ENCODE measurements at places on chromosomes 16 and 17.
A peak's percentile ranks its signal among the peaks of the same experiment; 100 is the strongest.

- no peak overlapping the region for H3K27ac ChIP-seq
- no peaks in the 10 kb centered on the region for H3K4me1 ChIP-seq
- peaks cover 17% of the 10 kb centered on the region for H3K36me3 ChIP-seq
- DNase-seq: no peak
Observed at GRCh38 chr16:53695070-53695469, 8.6 kb downstream of the RPGRIP1L start.

DNA sequence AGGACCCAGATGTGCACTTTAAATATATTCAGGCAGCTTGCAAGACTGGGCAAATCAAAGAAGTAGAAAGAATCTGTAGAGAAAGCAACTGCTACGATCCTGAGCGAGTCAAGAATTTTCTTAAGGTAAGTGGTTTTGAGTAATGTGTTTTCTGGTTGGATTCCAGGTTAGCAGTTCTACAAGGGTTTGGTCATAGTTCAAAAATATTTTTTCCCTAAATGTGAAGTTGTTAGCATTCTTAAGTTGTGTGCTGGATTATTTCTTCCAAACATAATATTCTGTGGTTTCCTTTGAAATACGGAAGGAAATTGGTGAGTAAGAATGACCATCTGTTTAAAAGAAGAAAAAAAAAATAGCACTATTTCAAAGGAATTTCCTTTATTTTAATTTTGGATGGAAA lies 38.4 kb downstream of the PTRH2 start:
- H3K4me1 ChIP-seq: peaks cover 19% of the 10 kb centered on the region
- no peak for DNase-seq
- no peaks in the 10 kb centered on the region for H3K27me3 ChIP-seq
- H3K36me3 ChIP-seq: peaks cover 22% of the 10 kb centered on the region
- peak overlapping the region; percentile 3 for H3K27ac ChIP-seq
- no peak overlapping the region for H3K4me3 ChIP-seq

DNA sequence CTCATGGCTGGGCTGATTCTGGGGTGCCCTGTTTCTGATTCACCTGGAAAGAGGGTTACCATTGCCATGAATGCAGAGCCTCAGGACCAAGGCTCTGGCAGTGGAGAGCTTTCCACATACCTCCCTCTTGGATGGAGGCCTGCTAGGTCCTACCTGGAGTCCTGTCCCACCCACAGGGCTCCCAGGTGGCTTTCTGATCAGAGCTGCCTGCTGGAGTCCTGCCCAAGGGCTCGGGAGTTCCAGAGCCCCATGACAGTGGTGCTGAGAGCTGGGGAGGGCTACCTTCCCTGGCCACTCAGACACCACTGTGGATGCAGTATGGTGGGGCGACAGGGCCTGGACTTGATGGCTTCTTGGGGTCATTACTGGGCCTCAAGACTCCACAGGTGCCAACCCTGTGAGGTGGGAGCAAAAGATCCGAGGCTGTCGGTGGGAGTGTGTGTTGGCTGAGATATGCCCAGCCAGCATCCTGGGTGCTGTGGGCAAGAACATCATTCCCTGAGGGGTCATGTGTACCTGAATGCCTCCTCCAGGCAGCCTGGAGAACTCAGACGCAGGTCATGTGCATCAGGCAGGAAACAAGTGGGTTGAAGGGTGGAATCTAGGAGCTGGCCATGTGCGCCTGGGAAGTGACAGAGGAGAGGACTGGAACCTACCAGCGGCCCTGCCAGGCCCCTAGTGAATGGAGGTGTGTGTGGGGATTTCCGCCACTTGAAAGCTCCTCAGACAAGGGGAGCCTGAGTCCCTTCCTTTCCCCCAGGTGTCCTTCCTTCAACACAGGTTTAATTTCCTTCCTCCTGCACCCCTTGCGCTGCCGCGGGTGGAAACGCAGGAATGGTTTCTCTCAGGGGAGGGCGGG lies 2.3 kb upstream of the WNT3 start:
- H3K4me1 ChIP-seq: peaks cover 14% of the 10 kb centered on the region
- no peak overlapping the region for H3K27ac ChIP-seq
- peaks cover 57% of the 10 kb centered on the region for H3K27me3 ChIP-seq
- DNase-seq: no peak
- no peaks in the 10 kb centered on the region for H3K36me3 ChIP-seq
- no peak overlapping the region for H3K4me3 ChIP-seq

- peaks cover 48% of the 10 kb centered on the region for H3K4me1 ChIP-seq
- H3K4me3 ChIP-seq: peak overlapping the region; percentile 78
- H3K36me3 ChIP-seq: peaks cover 16% of the 10 kb centered on the region
- H3K27ac ChIP-seq: peak overlapping the region; percentile 42
Observed at GRCh38 chr16:23509441-23509754, 896 bp downstream of the GGA2 start.

GRCh38 chr17:58452738-58453137 lies 35.4 kb upstream of the RNF43 start:
- no peaks in the 10 kb centered on the region for H3K27me3 ChIP-seq
- peaks cover 4% of the 10 kb centered on the region for H3K36me3 ChIP-seq

GRCh38 chr17:10278218-10278617 lies 79.8 kb upstream of the GAS7 start:
- no peak overlapping the region for H3K4me3 ChIP-seq
- no peaks in the 10 kb centered on the region for H3K36me3 ChIP-seq
- DNase-seq: no peak
- H3K27me3 ChIP-seq: no peaks in the 10 kb centered on the region
- H3K4me1 ChIP-seq: no peaks in the 10 kb centered on the region
- no peak overlapping the region for H3K27ac ChIP-seq
